ENCODE measurements at places on chromosomes 6 and 20. TPM values are rescaled to one million over a fixed set of nuclear protein-coding genes. Genes with fewer than 3 reads are reported as not detected.

DNA sequence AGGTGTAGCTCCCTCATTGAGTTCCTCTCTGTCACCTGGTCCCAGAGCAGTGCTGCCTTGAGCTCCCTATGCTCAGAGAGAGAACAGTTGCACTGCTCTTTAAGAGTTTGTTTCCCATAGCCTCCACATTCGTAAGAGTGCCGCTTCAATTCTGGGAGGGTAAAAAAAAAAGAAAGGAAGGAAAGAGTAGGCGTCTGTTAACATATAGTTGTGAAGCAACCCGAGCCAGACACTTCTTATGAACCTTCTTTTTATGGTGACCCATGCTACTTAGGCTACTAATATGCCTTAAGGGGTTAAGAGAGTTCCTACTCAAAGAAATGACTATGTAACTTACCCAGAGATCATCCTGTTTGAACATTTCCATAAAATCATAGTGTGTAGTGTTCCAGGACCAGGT is 4.3 kb upstream of the ARG1 start:
- DNase-seq = no peak

GRCh38 chr6:89952105-89952671 is 57.9 kb downstream of the GJA10 start:
- no peak for DNase-seq

- DNase-seq = no peak
These were observed 34.9 kb upstream of the POPDC3 start for GRCh38 chr6:105214668-105215067.

DNA sequence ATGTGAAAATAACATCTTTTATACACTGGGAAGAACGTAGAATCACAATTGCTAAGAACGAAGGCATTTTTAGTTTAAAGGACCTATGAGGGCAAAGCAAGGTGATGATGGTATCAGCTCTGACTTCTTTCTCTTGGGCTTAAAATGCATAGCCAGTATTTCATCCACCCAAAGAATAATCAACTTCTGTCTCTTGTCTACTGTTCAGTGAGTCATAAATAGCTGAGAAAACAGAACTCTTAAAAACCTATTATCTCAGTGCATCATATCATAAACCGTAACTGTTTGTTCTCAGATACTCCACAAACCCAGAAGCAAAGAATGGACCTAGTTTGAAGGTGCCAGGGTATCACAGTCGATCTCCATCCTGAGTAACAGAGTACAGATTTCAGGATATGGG is 5.2 kb downstream of the PHF10 start:
- DNase-seq = no peak

GRCh38 chr20:57259121-57259937 is 7.1 kb downstream of the BMP7 start:
- DNase-seq = no peak

- no peak for DNase-seq
These were observed 475.6 kb upstream of the CHD6 start for GRCh38 chr20:42093542-42094440.

DNA sequence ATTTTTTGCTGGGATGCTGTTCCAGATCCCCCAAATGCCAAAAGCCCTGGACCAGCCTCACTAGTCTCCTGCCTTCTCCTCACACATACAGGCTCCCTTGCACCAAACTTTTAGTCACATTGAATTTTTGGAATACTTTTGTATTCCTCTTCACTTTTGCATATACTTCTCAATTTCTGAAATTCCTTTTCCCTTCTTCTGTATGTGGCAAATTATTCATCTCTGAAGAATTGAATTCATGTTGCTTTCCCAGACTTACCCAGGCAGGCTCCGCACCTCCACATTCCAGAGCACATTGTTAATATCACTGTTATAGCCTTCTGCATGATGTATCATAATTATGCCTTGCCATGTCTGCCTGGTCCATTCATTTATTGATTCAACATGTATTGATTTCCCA is 255.3 kb upstream of the POU3F2 start:
- DNase-seq = no peak

The TENT5A gene
- 5.8 TPM for total RNA-seq

The BEND6 gene
- total RNA-seq = not detected
